ENCODE measurements at places on chromosomes 1 and 21.

DNA sequence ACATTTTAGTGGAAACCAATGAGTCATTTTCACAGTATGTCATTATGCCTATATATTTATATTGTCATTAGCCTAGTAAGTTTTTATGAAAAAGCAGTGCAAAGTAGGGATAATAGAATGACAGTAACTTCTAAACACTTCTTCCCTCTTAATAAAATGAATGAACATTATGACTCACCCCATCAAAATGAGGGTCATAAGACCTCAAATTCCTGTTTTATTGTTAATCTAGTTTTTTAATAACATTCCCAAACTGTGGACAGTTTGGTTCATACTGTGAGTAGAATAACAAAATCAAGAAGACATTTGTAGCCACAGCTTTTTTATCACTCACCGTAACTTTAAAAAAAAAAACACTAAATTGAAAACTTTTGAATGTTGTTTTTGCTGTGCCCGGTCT is 160.5 kb downstream of the LRRC40 start:
- DNase-seq = peak; percentile 89

GRCh38 chr1:88462488-88463261 is 221.4 kb upstream of the PKN2 start:
- DNase-seq = no peak

- no peak for DNase-seq
Measured at GRCh38 chr1:56003846-56004245, 575.5 kb downstream of the PLPP3 start.

GRCh38 chr1:235763962-235764361 is 102.7 kb downstream of the LYST start:
- no peak for DNase-seq

- no peak for DNase-seq
Measured at GRCh38 chr21:21230672-21231071, 232.5 kb downstream of the NCAM2 start.

- DNase-seq = no peak
Measured at GRCh38 chr1:204356997-204357396, 2.7 kb downstream of the PLEKHA6 start.

- no peak for DNase-seq
Measured at GRCh38 chr1:115976921-115977498, 697 bp downstream of the SLC22A15 start.

DNA sequence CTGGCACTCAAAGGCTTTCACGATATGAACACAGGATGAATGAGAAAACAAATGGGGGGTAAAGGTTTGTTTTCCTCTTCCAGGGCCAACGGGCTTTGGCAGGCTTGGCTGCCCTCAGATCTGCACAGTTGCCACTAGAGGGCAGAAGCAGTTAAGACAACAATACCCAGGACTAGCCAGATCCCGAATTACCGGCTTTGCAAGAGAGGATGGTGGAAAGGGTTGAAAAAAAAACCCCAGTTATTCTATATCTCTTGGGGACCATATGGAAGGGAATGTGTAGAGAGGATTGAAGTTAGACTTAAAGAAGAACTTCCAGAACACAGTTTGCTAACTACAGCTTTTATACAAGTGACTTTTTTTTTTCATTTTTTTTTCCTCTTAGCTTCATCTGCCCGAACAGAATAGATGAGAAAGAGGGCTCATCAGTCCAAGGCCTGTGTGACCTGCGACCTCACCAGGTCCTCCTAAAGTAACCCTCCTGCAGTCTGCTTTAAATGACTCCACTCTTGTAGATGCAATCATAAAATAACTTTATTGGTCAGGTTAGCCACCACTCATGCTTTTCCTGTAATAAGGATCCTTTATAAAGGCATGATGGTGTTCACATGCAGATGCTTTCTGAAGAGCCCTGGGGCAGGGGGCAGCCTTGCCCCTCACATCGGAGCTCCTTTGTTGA is 10.7 kb downstream of the FMOD start:
- DNase-seq = peak; percentile 35

GRCh38 chr21:42143111-42143510 is 72.0 kb downstream of the UMODL1 start:
- DNase-seq = no peak

DNA sequence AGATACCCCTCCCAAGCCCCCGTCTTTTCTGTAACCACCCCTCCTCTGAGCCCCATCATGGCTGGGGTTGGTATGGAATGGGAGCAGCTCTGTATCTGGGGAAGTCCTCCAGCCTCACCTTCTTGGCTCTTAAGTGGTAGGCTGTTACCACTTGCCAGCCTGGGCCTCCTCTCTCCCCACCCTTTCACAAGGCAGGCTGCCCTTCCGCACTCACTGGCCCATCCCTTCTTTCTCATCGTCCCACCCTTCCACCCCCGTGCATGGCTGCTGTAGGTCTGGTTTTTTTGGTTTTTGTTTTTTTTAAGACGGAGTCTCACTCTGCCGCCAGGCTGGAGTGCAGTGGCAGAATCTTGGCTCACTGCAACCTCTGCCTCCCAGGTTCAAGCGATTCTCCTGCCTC is 5.2 kb downstream of the CYB561D1 start:
- DNase-seq = no peak

DNA sequence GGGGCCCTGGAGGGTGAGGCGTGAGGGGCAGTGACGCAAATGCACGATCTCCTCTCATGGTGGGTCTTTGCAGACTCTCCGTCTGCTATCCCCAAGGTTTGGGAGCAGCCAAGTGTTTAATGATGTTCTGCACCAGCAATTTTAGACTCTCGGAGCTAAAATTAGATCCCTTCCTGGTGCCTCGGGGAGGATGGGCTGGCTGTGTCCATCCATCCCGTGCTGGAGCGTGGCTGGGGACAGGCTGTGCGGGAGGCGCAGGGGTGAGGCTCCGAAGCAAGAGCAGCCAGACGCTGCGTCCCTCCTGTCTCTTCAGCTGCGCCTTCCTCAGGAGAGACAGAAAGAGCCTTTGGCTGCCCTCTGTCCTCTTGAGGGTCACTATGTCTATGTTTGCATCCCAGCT is 387.6 kb downstream of the CAMTA1 start:
- DNase-seq = no peak

DNA sequence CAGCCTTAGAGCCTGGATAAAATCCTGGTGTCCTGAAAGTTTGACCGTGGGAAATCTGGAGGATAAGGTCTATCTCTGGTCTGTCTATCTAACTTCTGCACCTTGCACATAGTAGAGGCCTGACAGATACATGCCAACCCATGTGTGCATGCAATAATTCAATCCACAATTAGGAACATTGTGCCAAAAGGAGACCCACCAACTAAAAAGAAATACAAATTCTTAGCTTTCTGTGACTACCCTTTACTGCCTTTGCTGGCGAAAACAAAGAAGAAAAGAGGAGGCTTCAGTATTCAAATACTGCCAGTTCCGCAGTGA is 381 bp upstream of the KLHL20 start:
- DNase-seq = no peak

DNA sequence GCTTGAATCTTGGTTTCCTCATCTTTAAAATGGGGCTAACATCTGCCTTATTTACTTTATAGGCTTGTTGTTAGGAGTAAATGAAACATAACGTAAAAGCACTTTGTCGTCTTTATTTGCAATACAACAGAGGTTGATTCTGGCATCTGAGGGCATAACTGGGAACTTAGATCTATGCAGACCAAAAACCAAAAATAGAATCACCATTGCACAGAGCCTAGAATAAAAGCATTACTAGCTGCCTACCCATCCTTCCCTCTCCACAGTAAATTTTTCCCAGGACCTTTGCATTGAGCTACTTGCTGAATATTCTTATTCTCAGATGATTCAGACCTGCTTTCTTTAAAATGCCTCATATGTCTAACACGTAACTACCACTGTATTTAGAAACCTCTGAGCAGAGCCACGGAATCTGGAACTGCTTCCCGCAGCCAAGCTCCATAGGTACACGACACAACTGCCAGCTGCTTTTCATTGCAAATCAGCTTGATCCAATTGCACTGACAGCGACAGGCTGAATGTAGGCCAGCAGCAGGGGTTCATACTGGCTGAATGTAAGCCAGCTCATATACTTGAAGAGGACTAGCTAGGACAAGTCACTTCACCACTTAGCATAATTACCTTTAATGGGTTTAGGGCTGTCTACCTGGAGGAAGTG is 33.2 kb upstream of the SERBP1 start:
- DNase-seq = no peak

- DNase-seq = no peak
Measured at GRCh38 chr1:220873868-220874655, 5.2 kb upstream of the HLX start.

- DNase-seq = no peak
Measured at GRCh38 chr1:31796707-31797106, 19.1 kb downstream of the SPOCD1 start.

DNA sequence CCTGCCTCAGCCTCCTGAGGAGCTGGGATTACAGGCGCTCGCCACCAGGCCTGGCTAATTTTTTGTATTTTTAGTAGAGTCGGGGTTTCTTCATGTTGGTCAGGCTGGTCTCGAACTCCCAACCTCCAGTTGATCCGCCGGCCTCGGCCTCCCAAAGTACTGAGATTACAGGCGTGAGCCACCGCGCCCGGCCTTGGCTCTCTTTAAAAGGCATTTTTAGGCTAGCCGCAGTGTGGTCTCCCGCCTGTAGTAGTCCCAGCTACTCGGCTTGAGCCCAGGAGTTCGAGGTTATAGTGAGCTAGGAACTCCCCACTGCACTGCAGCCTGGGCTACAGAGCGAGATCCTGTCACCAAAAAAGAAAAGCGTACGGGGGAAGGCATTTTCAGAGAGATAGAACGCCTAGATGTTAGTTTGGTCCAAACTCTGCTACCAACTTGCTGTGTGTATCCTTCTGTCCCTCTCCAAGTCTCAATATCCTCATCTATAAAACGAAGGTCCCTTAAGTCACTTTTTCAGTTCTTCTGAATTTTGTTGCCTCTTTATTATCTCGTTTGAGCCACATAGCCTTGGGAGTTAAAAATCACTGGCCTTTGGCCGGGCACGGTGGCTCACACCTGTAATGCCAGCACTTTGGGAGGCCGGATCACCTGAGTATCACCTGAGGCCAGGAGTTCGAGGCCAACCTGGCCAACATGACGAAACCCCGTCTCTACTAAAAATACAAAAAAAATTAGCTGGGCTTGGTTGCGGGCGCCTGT is 734 bp downstream of the MED18 start:
- no peak for DNase-seq

DNA sequence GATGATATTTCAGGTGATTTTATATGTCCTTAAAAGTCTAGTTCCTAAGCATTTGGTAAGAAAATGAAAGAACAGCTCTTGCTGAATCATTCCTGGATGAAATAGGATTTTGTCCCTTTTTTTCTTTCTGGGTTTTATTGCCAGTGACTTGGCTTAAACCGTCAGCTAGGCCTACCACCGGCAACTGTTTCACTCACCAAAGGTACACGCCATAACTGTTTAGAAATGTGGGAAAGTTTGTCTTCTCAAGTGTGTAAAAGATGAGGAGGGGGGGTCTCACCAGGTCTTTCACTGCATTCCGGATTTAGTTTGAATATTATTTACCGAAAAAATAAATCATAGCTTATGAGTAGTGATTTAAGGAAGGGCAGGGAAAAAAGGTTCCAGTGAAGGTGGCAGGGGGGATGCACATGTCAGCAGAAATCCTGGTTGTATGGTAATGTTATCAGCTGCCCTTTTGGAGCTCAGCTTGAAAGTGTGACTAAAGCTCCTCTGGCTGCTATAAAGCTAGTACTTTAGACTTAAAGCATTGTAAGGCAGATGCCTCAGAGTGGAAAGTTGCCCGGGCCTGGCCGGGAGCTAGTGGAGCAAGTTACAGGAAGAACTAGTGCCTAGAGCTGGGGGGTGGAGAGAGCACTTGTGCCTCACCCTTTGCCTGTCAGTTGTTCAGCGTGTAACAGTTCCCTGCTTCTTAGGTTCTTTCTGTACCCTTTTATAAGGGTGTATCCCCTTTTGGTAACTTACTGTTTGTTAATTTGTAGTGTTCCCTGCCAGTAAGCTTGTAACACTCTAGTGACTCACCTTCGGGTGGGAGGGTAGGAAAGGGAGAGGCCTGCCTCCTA is 3.1 kb downstream of the ATP1A1 start:
- DNase-seq = peak; percentile 62

DNA sequence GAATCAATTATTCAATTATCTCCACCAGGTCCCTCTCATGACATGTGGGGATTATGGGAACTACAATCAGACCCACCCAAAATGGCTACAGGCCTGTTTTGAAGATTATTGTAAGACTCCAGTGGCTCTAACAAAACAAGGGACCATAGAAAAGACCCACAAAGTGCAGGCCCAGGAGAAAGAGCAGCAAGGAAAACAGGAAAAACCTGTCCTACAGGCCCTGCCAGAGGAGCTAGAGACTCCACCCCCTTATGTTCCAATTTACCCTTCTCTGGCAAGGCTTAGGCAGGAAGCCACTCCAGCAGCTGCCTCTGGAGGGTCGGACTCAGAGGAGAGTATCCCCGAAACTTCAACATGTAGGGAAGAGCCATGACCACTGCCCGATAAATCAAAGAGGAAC is 96.5 kb downstream of the LIPI start:
- no peak for DNase-seq

- DNase-seq = no peak
Measured at GRCh38 chr1:53585129-53585528, 125.9 kb downstream of the DMRTB1 start.

GRCh38 chr1:61131716-61132115 is 49.4 kb downstream of the NFIA start:
- DNase-seq = no peak

DNA sequence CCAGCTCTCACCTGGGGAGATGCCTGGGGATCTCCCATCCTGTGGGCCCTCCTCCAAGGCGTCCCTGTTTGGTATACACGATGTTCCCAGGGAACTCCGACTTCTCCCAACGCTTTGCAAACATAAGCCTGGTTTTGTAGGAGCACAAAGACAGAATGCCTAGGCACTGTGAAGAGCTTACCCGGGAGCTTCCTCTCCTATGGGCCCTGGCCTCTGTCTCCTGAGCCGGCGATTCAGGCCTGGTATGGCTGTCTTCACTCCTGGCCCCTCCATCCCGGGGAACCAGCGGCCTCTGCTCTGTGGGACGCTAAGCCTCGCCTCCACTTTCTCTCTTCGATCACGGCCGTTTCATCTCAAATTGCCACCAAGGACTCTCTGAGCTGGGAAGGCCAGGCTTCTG is 59.6 kb upstream of the ACTRT2 start:
- DNase-seq = no peak

- no peak for DNase-seq
Measured at GRCh38 chr1:83101406-83101805, 897.5 kb downstream of the TTLL7 start.

DNA sequence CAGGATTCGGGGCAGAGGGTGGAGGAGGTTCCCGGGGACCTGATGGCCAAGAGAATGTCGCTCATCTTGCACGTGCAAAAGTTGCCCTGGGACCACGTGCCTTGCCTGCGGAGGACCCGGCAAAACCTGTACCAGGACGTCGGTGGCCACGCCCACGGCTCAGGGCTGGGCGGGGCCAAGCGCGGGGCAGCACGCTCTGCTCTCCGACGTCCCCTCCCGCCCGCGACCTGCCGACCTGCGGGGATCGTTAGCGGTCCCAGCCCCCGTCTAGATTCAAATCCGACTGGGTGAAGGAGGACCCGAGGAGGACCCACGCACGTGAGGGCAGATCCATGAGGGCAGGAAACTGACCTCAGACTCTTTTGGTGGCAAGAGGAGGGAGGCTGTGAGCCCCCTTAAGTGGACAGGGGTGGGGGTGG is at the start of gene C1orf167:
C1orf167 (plus strand) TSS at position 206 of the 419 bp plus-strand sequence. CDS start 2,208 bp downstream, outside the sequence.
- DNase-seq = no peak

- no peak for DNase-seq
Measured at GRCh38 chr1:194052514-194053338, 866.3 kb upstream of the B3GALT2 start.

Data from HS-27A (cell line).